ENCODE measurements at places on chromosomes 3 and 15.

GRCh38 chr15:52795464-52796227, 5.5 kb upstream of the ONECUT1 start:
- no peak for DNase-seq

DNA sequence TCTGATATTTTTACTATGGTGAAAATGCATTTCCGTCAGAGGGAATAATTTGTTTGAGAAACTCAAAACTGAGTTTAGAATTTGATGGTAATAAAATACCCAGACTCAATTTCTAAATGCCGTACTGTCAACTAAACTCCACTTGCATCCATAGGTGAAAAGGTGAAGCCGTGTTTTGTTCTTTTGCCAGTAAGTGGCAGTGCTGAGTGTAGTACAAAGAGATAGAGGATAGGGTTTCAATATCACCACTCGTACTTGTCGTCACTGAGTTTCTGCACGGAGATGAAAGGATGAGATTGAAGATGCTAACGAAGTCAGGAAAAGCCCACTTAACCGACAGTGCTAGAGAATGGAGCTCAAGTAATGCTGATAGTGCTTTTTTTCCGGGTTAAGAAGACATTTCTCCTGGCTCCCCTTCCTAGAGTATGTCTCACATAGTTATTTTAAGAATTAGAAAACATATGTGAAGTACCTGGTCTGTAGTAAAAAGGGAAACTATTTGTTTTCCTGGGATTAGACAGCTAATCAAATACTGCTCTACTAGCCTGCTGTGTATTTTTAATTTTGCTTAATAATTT, 345.1 kb downstream of the IL5RA start:
- peak; percentile 19 for DNase-seq

DNA sequence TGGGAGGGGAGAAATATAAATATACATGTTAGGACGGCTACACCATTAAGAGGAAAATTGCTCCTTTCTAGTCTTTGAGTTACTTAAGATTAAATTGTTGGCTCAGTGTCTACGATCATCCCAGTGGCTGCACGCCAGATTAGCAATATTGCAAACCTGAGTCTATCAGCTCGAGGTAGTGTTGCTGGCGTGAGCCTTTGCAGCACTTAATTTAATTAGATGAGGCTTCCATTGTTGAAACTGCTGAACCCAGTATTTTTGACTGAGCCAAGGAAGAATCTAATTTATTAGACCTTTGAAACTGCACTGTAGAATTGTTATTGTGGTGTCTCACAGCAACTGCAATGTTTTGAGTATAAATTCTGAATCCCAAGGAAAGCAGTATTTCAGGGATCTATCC, 782.4 kb upstream of the ROBO1 start:
- peak; percentile 29 for DNase-seq

DNA sequence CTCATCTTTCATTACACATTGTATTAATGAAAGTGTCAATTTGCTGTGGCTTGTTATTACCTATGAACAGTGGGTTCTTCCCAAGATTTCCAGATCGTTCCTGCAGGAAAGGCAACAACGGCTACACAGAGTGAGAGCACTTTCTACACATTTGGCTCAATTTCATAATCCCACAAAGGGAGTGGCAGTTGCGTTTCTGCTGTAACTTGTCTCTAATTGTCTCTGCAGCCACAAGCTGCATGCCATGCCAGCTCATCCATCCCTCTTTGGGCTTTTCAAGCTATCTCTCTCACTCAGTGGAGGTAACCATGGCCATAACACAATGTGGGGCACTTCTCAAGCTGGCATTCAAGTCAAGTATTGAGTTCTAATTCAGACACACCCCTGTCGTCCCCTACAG, 27.7 kb upstream of the CPNE4 start:
- no peak for DNase-seq

DNA sequence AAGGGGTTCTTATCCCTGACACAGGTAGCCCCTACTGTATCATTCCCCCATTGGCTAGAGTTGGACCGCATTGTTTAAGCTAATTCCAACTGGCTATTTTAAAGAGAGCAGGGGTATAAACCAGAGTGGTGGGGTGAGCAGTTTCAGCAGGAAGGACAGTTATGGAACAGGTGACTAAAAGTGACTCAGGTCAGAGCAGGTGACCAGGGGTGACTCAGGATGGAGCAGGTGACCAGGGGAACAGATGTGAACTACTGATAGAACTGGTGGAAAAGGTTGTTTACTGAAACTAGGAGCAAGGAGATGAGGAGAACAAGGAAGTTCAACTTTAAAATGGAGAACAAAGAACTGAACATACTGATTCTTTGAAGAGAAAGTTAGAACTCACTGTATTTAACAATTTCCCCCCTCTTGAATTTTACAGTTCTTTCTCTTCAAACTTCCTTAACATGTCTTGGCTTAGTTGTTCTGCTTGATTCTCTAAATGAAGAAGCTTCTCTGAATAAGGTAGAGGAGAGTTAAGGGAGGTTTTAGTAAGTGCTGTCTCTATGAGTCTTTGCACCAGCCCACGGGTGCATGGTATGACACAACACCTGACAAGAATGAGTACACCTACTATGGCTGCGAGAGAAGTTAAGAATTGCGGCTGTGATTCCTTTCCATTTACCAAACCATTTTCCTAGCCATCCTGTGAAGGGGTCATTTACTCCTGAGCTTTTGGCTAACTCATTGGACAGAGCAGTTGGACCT, 83.4 kb upstream of the WNT7A start:
- DNase-seq: no peak
